ENCODE measurements at places on chromosomes 5 and 9.

- no peak for DNase-seq
These were observed 142.7 kb downstream of the KCNN2 start for GRCh38 chr5:114504560-114504959.

DNA sequence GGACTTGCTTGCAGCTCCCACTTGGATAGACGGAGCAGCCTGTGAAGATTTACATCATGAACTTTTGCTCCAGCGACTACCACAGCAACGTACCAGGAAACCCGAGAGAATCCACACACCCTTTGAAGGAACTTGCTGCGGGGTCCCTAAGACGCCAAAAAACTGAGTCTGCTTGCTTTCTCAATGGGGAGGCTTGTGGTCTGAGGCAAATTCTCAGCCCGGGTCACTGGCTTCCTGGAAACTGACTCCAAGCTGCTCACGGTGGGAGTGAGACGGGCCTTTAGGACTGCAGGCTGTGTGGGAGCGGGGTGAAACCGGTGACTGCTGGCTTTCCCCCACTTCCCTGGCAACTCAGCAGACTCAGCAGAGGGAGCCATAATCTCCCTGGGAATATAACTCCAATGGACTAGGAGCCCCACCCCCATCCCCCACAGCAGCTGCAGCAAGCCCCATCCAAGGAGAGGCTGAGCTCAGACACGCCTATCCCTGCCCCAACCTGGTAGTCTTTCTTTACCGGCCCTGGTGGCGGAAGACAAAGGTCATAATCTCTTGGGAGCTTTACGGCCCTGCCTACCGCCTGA, 466.0 kb downstream of the CAAP1 start:
- DNase-seq: no peak

- DNase-seq: no peak
These were observed 49.3 kb upstream of the FAM169A start for GRCh38 chr5:74915488-74915887.

DNA sequence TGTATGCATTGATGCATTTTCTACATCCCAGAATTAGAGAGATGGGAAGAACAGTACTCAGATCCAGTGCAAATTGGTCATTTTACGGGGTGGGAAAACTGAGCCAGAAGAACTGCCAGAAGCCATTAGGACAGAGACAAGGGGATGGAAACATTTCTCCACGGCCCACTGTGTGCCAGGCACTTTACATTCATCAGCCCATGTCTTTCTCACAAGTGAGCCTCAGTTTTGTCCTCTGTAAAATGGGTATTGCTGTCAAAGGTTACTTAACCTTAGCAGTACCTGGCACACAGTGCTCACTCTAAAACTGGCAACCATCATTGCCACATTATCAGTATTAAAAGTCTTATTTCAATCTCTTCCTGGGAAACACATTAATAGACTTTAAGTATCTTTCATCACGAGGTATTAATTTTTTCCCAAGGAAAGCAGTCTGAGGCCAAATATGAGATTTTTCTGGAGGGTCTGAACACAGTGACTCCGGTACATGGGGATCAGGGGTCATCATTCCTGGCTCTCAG, 5.2 kb downstream of the DUSP1 start:
- DNase-seq: no peak

GRCh38 chr5:174732036-174733020, 7.9 kb downstream of the MSX2 start:
- DNase-seq: no peak

DNA sequence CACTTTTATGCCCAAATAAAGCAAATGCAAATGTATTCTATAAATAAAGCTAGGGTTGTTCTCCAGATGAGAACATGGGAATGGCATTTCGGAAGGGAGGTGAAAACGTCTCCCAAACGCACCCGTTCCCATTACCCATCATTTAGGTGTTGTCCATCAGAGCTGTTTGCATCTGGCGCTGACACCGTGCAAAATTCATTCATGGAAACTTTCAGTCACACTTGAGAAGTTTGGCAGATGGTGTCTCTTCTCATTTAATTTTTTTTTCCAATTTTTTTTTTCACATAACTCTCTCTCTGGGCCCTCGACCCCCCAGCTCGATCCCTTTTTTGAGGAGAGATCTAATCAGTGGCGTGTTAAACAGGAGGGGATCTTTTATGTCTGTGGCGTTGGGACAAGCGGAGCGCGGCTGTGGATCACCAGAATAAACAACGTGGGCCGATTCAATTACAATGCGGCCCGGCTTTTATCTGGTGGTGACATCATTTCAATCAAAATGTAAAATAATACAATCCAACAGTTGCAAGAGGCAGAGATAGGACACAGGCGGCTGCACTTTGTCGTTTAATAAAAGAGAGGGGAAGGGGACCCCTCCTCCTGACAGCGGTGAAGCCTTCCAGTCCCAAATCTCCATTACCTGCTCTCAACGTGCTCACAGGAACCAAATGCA, 246.1 kb upstream of the IRX4 start:
- no peak for DNase-seq

GRCh38 chr5:157690690-157691433, 19.5 kb downstream of the C5orf52 start:
- DNase-seq: no peak

DNA sequence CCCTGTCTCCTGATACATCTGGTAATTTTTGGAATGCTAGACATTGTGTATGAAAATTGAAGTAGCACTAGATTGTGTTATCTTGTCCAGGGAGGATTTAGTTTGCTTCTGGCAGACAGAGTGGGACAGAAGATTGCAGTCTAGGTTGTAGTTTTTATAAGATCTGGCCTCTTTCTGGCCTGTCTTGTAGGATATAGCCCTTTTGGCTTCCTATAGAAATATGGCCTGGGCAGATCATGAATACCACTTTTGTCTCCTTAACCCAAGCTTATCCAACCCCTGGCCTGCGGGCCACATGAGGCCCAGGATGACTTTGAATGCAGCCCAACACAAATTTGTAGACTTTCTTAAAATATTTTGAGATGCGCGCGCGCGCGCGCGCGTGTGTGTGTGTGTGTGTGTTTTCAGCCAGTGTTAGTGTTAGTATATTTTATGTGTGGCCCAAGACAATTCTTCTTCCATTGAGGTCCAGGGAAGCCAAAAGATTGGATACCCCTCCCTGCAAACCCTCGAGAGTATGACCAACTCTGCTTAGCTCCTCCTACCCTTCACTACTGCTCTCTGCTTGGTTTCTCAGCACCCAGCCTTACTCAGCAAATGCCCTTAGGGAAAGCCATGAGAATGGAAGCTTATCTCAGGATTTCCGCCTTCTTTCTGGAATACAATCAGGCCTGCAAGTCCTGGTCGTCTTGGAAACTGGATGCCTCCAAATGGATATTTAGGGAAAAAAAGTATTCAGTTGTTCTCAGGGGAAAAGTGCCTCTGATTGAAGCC, 26.5 kb downstream of the ANKRD33B start:
- DNase-seq: peak; percentile 98

DNA sequence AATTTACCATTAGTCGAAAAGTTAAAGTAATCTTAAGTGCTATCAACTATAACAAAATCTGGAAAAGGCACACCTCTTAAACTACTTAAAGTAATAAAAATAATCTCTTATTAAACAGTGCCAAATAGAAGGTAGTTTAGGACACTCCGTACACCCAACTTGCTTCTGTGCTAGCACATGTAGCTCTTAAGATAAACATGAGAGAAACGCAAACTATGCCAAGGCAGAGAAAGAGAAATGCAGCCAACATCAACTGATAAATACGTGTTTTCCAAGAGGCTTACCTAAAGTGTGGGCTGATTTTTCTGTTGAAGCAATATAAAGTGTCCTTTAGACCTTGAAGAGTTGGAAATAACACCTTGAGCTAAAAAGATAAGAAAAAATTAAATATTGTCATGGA, 480.6 kb upstream of the DAB2 start:
- no peak for DNase-seq

DNA sequence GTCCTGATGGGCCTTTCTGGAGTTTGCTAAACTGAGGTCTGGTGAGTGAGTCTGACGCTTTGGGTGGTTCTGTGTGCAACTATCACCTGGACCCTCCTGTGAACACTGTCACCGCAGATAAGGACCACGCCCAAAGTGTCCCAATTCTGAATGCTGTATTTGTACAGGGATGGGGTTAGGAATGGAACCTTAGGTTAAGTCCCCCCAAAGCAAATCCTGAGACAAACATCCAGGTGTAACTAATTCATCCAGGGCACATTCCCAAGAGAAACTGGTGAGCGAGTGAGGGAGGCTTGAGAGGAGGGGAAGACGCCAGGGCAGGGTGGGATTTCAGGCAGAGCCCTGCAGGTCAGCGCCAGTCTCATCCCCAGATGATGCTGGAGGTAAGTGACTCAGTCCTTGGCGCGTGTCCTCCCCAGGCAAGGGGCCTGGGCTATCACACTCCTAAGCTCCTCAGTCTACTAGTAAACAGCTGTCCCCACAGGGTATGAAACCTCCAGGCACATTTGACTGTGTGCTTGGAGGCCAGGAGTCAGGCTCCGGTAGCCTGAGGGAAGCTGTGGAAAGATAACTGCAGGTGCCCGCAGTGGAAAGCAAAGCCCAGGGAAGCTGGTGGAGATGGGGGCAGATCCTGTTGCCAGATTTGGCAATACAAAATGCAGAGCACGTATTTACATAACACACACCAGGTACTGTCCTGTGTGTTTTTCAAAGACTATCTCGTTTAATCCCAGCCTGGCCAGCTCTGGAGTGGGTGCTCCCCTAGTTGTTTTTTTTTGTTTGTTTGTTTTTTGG, 66.7 kb downstream of the IL6ST start:
- no peak for DNase-seq

DNA sequence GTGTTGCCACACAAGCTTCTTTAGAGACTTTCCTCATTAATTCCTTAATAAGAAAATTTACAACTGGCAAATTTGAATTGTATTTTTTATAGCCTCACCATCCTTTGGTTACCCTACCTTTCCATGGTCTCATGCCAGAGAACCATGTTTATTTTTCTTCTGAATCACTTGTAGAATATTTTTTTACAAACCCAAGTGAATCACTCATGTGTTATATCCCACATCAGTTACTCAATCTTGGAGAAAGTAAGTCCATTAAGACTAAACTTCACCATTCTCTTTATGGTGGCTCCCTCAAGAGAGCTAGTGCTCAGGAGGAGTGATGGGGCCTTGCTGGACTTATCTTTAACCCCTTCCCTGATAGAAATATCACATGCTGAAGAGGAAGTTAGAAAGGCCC, 128.9 kb downstream of the SUSD1 start:
- DNase-seq: no peak

GRCh38 chr5:178883815-178884430, 11.8 kb upstream of the ZFP2 start:
- DNase-seq: no peak

- no peak for DNase-seq
These were observed 3.1 kb upstream of the FCHSD1 start for GRCh38 chr5:141654298-141654697.

DNA sequence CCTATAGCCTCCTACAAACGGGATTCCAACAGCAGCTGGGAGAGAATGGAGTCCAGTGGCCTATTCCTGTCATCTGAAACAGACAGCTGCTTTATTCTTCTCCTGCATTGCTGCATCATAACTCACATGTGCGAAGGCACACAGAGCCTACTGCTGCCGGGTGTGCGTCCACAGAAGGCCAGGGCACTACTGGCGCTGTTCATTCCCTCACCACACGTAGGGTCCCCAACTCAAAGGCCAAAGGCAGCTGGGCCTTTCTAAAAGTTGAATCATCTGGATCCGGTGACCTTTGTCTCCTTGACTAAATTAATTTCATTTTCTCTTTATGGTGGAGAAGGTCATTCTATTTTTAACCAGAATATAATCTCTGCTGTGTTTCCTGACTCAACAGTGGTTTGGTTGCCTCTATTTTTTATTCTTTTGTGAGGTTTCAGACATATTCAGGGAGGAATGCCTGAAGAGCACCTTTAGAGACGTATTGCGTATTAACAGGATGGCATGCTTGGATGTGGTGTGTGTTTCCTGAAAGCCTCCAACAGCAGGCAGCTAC, 10.8 kb upstream of the SPATA24 start:
- DNase-seq: no peak

DNA sequence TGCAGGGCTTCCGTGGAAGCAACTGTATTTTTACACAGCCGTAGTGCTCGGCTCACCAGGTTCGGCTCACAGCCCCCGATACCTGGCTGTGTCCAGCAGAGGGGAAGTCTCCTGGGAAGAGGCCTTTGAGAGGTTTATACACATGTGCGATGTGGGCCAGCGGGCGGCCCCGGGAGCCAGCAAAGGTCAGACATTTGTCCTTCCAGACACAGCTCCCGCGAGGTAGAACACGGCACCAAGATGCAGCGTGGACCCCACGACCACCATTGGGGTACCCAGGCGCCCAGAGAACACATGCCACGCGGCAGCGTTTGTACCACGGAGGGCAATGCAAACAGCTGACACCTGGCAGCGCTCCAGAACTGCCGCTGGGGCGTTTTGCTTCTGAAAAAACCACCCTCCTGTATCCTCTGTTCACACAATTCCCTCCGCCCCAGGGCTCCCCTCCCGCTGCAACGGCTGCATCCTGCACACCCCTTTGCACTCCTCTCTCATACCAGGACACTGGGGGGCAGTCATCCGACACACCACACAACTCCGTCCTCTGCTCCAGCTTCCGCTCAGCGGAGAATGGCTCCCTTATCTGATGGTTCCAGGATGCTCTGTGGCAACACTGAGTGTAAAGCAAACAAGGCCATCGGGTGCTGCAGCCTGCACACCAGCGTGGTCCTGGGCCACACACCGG, 235.3 kb downstream of the SYK start:
- DNase-seq: no peak

DNA sequence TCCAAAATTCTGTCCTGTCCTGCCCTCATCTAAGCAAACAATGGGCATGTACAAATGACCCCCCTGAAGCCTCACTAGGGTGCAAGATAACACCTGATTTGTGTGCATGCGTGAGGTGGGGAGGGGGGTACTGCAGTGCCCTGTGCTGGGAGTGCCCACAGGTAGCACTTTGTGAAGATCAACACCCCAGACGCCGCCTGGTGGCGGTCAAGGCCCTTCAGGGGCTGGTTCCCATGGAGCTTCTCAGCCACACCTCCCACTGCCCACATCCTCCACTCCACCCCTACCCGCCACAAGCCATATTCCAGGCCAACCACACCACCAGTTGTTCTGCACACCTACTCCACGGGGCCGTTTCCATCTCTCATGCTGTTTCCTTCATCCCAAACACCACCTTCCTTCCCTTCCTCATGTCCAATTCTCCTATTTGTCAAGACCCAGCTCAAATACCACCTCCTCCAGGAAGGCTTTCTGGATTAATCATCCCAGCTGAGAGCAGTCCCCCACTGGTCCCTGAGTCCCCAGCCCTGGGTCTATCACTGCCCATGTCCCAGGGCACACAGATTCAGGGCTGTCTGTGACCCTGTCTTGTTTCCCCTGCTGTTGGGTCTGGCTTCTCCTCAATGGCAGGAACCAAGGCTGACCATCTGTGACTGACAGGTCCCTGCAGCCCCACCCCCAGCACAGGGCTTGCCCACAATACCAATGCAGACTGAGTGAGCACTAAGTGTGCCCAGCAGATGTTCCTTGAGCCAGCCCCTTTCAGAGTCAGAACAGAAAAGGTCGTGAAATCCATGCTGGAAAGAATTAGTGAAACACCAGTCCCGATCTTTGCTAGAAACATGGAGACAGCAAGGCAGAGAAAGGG, 178.4 kb downstream of the PAX5 start:
- DNase-seq: no peak

DNA sequence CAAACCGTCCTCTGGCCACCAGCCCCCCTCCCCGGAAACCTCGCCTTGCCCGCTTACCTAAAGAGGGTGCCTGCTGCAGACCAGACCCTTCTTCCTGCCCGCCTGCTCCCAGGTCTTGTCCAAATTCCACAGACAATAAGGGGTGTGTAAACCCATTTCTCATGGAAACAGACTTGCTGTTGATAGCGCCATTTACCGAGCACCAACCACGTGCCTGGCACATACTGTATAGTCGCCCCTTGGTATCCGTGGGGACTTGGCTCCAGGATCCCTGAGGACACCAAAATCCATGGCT, 25.1 kb downstream of the CDHR2 start:
- no peak for DNase-seq

- DNase-seq: no peak
These were observed 97.3 kb downstream of the USP20 start for GRCh38 chr9:129932303-129933151.

All from glomerular endothelial cell (primary cell).